ENCODE measurements at places on chromosomes 11 and 22. TPM values are rescaled to one million over a fixed set of nuclear protein-coding genes. Genes with fewer than 3 reads are reported as not detected.
A peak's percentile ranks its signal among the peaks of the same experiment; 100 is the strongest.

The DTX4 gene
- not detected for polyA plus RNA-seq

DNA sequence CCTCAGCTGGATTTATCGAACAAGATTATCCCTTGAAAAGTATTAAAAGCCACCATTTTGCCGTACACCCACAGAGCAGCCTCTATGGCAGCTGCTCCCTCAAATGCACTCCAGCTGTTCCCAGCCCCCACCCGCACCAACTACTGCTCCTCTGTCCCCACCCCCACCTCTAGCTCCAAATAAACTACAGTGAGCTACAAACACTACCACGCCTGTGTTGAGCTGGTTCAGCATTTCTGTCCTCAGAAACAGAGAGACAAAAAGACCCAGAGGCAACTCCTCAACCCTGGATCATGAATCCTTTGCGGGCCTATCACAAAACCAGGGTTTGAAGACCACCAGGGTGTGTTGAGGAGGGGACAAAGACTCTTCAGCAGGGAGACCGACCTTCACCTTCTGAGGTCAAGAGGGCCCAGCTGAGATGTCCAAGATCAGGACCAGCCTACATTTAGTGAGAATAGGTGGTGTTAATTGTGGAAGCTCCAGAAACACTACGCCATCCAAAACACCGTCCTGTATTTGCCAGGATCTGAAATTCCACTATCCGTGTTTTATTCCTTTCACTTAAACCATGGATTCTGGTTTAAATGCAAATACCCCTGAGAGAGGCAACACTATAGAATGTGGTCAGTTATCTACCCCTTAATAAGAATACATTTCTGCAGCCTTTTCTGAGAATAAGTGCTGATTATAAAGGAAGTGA, 195.9 kb downstream of the DSCAML1 start:
- no peak for DNase-seq

DNA sequence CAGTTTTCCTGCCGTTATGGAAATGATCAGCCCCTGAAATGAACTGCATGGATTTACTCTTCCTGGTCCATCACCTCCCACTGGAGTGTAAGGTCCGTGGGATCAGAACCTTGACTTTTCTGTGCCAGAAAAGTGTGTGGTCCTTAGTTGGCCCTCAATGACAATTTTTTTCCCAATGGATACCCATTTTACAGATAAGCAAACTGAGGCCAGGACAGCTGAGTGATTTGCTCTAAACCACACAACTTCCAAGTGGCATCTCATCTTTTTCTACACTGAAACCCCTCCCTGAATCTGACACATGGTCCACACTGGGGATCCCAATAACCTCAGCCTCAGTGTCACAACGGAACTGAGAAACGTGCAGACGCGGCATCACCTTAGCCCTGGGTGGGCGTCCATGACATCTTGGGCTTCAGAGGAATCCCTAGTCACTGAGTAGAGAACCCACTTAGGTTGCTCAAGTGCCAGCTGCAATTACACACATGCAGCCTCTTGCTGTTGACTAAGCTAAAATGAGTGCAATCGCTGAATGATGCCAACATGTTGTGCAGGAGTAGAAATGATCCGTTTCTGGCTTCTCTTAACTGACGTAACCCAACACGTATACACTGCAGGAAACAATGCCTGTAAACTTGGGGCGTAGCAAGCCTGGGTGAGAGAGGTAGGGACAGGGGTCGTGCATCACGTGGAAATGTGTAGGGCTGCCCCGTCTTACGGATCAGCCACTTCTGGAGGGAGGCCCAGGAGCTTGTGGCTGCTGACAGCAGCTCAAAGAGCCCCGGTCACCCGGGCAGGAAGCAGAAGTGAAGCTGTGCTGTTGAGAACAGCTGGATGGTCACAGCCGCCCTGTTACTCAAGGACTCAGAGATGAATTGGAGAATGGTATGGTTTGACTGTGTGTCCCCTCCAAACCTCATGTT, 136.3 kb downstream of the SHANK2 start:
- no peak for DNase-seq

- DNase-seq: peak; percentile 68
Measured at GRCh38 chr11:113593698-113594308, 112.3 kb downstream of the TMPRSS5 start.

- no peak for DNase-seq
Measured at GRCh38 chr11:111260811-111261210, 15.3 kb downstream of the POU2AF2 start.

The GAL3ST1 gene
- 0.80 TPM for polyA plus RNA-seq

GRCh38 chr11:113147249-113147648, 167.1 kb upstream of the TTC12 start:
- no peak for DNase-seq

DNA sequence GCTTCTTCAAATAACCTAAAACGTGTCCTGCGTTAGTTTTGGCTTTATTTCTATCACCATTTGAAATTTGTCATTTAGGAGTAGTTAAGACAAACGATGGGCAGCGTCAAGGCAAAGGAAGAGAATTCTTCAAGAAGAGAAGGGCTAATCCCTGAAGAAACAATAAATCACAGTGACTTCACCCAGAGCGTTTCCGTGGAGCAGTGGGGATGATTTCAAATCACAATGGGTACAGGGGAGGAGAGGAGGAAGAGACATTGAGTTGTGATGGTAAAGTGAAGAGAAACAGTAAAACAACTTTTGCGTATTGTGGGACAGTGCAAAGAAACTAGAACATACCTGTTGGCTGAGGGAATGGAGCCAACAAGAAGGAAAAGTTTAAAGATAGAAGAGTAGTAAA, 9.7 kb downstream of the PDGFD start:
- no peak for DNase-seq

The CCDC117 gene
- 13.4 TPM for polyA plus RNA-seq

DNA sequence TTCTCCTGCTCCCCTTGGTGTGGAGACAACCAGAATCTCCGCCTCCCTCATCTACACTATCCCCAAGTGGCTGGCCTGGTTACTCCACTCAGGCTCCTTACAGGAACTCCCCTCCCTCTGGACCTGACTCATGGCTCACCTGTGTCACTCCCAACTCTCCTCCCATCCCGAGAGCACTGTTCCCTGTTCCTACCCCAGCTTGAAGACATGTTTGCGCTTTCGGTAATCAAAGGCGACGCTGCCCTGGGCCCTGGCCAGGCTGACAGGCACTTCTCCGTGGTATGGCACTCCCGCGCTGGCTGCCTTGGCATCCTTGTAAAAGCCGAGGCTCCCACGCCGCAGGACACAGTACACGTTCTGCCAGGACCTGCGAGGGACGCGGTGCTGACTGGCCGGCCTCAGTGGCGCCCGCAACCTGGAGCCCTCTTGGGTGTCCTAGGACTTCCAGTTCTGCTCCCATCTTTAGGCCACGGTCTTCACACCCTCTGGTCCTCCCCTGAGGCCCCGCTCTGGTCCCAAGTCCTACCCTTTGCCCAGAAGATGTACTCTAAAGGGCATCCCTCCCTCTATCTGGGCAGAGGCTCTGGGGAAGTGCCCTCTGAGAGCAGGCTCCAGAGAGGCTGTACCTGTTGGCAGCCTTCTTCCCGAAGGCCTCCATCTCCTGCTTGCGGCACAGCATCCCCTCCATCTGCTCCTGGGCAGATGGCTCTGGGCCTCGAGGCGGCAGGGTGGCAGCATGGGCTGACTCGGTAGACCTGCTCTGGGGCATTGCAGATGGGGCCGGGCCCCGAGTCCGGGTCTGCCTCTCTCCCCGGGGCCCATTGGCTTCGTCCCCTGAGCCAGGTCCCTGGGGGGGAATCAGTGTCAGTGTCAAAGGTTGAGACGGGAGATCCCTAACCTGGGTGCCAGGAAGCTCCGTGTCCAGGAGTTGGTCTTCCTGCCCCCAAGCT, 9.4 kb upstream of the RBM4B start:
- no peak for DNase-seq

The COX8A gene
- 1,206 TPM for polyA plus RNA-seq

DNA sequence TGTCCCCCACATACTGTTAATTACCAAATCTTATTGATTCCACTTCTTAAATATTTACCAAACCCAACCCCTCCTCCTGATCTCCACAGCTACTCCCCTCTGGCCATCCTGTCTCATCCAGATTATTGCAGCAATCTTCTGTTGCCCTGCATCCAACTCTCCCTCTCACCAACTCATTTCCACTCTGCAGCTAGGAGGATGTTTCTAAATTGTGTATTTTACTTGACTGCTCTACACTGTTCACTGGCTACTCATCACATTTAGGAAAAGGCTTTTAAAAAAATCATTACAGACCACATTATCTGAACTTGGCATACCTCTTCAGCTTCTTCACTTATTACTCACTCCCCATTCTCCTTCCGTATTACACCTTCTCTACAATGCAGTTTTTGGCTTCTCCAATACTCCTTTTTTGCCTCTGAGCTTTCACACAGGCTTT, 117.9 kb downstream of the ATG16L2 start:
- no peak for DNase-seq

DNA sequence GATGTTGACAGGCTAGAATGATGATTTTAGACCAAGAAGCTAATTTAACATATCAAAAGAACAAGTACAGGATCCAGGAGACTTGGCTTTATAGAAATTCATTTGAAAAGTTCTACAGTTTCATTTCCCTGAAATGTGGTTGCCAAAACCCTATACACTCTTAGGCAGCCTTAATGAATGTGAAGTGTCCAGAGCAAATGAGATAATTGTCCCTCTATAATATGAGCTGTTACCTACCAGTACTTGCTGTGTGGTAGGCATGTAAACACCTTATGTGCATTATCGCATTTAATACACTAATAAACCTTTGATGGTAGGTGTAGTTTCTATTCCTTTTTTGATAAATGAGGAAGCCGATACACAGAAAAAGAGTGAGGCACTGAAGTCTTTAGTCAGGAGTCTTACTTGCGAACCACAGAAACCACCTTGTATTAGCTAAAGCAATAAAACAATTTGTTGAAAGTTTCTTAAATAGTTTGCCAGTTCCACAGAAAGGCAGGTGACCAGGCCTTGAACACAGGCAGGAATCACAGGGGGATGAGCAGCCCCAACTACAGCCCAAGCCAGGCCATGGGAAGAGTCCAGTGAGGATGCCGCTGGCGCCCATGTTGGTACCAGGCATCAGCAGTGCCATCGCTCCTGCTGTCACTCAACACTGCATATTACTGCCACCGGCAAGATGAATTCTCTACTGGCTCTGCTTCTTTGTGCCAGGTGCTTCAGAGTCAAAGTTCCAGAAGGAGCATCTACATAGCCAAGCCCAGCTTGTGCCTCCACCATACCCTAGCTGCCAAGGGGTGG, 81.7 kb downstream of the SWAP70 start:
- no peak for DNase-seq

The OTOG gene
- not detected for polyA plus RNA-seq

GRCh38 chr11:57644748-57645688, 4.7 kb downstream of the YPEL4 start:
- DNase-seq: peak; percentile 83

DNA sequence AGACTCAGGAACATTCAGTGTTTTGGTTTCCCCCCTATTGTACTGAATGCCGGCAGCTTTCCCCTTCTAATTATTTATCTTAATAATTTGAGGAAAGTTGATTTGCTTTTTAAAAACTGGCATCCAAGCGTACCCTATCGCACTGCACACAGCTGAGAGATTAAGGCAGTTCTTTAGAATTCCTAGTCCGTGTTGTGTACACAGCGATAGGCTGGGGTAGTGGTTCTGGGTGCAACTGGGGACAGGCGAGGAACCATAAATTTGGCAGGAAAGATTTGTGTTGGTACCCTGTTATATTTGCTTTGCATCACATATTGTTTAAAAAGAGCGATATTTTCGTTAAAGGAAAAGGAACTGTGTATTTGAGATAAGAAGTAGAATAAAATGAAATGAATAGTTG, 39.2 kb downstream of the PTPRJ start:
- DNase-seq: no peak

DNA sequence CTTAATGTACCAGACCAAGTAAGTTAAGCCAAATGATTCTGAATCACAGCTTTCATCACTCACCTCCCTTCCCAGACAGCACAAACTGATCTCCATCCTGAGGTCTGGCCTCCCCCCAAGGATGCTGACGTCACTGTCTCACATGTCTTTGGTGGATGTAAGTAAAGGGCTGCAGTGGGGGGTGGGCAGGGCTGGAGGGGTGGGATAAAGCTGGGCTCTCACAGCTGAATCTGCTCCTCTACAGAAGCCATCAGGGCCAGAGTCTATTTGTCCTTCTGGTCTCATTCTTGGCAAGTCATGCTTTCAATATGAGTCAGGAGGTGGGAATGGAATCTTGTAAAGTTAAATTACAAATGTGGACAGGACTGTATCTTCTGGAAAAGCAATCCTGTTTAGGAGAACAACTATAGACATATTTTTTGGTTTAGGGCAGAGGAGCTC, 32.7 kb downstream of the P4HA3 start:
- DNase-seq: no peak

The PKDREJ gene
- not detected for polyA plus RNA-seq

GRCh38 chr11:81241672-81242275, 1491.9 kb downstream of the FAM181B start:
- DNase-seq: no peak

- DNase-seq: no peak
Measured at GRCh38 chr11:95054356-95054755, 5.1 kb downstream of the KDM4F start.

DNA sequence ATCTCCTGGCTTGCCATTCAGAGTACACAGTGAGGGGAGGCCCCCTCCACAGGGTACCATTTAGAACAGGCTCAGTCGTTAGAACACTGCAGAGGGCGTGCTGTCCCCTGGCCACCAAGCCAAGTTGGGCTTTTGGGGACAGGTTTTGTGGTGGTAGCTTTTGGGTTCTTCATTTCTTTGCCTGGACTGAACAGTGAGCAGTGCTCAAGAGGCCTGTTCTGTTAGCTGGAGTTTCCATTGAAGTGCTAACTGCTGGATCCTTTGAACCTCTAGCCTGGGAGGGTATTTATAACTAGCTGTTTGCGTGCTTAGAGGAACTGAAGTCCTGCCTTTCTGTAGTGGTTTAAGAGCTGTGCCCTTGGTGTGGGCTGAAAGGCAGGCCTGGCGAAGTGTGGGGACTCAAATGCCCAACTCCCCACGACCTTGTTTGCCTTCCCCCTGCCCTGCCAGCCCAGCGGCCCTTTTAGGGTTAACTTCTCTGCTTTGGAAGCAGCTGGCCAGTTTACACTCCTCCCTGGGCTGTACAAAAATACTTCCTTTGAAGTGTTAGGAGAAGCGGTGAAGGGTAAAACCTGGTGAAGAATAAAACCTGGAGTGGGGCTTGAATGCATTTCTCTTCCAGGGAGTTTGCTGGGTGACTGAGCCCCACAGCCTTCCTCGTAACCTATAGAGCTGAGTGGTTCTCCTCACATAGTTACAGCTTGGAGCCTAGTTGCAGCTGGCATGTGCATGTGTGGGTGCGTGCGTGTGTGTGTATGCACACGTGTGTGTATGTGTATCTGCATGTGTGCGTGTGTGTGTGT, 34.6 kb downstream of the ZNRF3 start:
- DNase-seq: no peak

The OR52I2 gene
- polyA plus RNA-seq: not detected

The GPR83 gene
- polyA plus RNA-seq: 0.08 TPM

DNA sequence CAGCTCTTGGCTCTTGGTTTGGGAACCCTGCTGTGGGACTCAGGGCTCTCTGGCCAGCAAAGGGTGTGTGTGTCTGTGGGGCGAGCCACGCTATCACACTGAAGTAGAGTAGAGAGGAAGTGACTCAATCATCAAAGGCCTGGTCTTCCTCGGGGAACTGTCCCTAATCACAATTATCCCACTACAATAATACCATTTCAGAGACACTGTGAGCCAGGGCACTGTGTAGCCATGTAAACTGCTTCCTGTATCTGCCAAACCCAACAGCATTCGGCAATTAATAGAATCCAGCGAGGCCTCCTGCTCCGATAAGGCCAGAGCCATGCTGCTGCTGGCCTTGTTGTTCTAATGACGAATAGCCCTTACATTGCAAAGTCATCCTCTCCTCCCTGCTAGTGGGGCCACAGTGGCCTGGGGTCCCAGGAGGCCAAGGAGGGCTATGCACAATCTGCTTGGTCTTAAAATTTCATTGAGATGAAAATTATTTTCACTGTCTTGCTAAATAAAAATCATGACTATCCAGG, 49.8 kb upstream of the LMO2 start:
- DNase-seq: peak; percentile 81

GRCh38 chr22:23000657-23001347, 69.5 kb upstream of the GNAZ start:
- no peak for DNase-seq

Data from K562 (cell line).